ENCODE measurements at places on chromosomes 13 and 19.

- DNase-seq, result no peak
Observed at GRCh38 chr19:7775761-7776160, 12.7 kb downstream of the CLEC4M start.

DNA sequence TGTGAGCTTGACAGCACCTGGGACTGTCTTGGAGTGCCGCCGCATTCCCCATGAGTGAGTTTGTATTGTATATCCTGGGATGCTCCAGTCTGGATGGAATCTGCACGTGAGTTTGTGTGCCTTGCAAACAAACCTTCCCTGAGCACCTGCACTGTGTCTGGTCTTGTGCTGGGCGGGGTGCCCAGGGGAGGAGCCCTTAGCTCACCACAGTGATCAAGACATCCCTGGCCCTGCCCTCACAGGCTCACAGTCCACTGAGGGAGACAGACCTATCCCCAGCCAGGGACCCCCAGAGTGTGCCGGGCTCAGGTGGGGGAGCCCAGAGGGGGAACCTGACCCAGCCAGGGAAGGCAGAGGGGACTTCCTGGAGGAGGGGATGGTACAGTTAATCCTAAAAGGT is 1.7 kb upstream of the BCAM start:
- DNase-seq, result no peak

- peak; percentile 45 for DNase-seq
Observed at GRCh38 chr19:41696402-41697197, 8.5 kb upstream of the CEACAM7 start.

DNA sequence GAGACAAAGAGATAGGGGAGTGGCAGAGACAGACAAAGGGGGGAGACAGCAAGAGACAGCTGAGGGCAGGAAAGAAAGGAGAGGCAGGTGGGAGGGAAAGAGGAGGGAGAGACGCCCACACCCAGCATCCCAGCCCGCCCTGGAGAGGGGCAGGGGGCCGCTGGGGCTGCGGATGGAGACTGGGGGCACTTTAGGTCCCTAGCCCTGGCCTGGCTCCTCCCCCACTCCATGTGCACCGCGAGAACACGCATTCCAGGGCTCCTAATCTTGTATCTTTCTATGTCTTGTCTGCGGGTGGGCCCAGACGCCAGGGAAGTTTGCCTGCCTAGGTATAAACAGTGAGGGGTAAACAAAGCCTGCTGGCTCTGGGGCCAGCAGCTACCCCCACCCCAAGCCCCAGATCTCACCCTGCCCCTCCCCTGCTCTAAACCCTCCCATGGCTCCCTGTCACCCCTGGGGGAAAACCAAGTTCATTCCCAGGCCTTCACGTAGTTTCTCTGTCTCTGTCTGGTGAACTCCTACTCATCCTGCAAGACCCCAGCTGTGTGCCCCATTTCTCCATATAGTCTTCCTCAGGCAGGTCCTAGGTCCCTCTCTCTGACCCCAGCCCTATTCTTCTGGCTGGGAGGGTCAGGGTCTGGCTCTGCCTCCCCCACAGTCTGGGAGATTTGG is 5.7 kb downstream of the TLE5 start:
- DNase-seq, result no peak

Data from activated CD8-positive, alpha-beta memory T cell treated with anti-CD3 and anti-CD28 coated beads, Interleukin-2, amount 50 U/mL, for 48 hours (primary cell).